ENCODE measurements at places on chromosomes 5 and 9.

DNA sequence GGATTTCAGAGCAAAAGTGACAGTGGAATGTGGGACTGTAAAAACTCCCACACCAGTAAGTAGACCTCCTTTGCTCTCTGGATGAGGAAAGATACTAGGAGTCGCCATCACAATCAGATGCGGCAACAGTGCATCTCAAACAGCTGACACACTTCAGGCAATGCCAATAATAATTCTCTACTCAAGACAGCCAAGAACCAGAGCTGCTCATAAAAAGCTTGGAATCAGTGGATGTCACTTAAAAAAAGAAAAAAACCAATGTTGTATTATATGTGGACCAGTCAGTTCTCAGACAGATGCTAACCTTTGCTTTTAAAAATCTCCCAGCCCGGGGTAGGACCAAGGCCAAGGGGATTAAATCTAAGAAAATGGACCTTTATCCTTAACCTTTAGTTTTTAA, 185.0 kb downstream of the GNA14 start:
- no peak for DNase-seq

DNA sequence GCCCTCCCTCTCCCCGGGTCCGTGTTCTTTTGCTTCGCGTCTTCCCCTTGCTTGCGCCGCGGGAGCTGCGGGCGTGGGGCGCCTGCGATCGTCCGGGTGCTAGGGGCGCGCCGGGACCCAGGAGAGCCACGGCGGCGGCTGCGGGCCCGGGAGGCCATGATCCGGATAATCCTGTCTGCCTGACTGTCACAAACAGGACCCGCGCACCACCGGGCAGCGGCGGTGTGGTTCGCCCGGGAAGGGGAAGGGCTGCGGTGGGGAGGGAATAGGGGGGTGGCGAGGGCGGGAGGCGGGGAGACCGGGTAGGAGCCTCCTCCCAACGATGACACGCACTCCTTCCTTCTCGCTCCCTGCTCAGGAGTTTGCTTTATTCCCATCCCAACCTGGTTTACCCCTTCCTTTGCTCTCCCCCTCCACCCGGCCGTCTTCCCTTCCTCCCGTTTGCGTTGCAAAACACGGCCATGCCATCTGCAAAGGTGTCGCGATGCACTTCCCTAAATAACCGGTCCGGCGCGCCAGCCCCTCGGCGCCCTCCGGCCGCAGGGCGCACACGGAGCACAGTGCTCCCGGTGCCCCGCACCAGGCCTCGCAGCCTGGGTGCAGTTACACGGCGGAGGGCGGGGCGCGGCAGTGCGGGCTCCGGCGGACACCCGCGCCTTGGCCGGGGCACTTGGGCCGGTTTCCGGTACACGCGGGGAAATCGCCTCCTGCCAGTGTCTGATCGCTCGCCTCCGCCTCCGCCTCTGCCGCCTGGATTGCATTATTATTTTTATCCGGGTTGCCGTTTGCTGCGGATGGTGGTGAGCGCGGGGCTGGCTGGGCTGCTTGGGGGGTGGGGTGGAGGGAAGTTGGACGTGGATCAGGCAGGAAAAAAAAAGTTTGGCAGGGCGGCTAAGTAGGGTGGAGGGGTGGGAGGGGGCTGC, 1.5 kb downstream of the SMARCA2 start:
- peak; percentile 53 for DNase-seq

GRCh38 chr9:138098908-138099791, 221.6 kb downstream of the CACNA1B start:
- no peak for DNase-seq

DNA sequence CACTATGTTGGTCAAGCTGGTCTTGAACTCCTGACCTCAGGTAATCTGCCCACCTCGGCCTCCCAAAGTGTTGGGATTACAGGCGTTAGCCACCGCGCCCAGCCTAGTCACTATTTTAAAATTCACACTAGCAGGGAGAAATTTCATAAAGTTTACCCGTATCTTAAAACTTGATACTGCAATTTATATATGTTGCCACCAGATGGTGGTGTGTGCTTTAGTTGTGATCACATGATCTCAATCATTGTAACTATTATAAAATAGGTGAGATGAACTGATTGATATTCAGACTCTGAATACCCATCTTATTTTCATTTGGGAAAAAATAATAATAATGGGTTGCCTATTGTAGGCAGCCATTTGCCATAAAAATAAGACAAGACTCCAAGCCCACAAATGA, 1330.4 kb upstream of the WWC1 start:
- no peak for DNase-seq

- DNase-seq: no peak
Observed at GRCh38 chr5:68709239-68709638, 384.6 kb upstream of the SLC30A5 start.

DNA sequence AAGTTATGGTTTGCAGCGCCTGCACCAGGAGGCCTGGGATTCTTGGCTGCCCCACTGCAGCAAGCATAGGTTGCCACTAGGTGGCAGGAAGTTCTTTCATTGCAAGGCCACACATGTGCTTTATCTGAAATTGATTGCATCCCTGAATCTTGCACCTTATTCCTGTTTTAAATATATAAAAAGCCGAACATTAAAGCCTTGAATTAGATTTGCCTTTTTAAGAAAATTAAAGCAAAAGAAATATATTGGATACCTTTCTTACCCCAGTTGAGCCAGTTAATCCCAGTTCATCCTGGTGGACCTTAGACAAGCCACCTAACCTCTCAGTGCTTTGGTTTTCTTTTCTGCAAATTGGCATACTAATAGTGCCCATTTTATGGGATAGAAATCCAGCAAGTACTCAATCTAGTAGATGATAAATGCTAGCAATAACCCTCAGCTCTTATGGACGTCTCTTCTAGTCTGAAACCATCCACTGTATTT, 6.3 kb upstream of the TRMT10B start:
- DNase-seq: peak; percentile 36

GRCh38 chr9:134182554-134183085, 18.3 kb upstream of the RNU6ATAC start:
- no peak for DNase-seq

DNA sequence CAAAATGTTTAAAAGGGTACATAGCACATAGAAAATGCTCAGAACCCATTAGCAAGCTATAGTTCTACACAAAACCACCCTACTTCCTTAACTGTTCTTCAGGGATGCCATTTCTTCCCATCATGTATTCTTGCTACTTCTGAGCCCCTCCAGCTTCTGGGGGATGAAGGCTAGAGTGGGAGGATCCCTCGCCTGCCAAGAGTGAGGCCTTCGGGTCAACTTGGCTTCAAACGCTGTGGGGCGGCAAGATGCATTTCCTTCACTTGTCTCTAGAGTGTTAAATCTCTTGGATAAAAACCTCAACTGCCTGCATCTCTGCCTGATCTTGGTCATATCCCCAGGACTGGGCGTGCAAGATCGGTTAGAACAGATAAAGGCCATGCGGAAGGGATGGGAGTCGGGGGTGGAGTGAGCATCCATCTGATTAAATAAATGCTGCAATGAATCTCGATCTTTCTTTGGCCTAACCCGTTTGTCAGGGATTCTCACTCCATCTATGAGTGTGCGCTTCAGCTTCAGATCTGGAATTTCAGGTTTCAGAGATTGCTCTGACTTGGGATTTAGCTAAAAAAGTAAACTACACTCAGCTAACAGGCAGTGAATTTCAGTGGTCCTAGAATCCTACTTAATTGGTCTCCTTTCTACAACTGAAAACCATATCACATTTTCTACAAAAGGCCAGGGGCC, 118.0 kb upstream of the PANK3 start:
- DNase-seq: no peak

DNA sequence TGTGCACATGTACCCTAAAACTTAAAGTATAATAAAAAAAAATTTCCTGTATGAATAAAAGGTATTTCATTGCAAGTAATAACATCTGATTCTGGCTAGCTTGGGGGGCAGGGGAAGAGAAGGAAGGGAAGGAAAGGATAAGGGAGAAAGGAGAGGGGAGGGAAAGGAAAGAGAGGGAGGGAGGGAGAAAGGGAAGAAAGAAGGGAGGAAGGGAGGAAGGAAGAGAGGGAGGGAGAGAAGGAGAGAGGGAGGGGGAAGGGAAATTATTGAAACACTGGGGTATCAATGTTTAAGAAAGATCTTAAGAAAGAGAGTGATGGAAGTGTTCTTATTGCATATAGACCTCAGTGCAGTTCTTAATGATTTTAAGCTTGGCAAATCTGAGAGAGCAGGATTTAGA, 129.8 kb upstream of the ZNF366 start:
- DNase-seq: no peak

GRCh38 chr9:96158909-96159575, 142.9 kb downstream of the HSD17B3 start:
- DNase-seq: no peak

DNA sequence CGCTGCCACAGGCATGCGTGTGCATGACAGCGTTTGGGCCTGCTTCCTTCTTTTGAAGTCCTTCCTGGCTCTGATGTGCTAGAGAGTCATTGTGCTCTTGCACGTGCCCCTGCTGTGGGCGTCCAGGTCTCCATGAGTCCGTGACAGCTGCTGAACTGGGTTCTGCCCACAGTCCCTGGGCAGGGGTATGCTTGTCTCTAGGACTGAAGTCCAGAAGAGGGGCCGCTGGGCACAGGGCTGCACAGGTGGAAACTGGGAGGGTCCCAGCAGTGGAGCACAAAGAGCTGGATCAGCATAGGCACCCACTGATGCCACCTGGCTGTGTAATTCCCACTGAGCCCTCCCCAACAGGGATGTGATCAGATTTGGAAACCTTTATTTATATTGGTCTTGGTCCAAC, 169.4 kb downstream of the IRX2 start:
- no peak for DNase-seq

DNA sequence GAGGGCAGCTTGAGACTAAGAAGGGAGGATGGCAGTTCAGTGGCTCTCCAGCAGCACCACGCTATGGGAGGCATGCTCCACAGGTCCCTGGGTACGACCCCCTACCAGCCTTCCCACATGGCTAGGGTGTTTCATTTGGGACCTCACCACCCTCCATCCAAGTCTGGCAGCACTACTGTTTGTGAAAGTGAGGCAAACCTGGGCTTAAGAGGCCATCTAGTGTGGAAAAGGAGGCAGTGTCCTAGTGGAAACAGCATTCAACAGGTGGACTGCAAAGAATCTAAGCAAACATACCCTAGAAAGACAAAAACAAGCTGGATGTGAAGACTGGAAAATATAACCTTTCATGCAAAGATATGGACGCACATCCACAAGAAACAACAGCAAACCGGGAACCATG, 4.8 kb upstream of the C5orf47 start:
- DNase-seq: no peak
